Stimulated activated CD8-positive, alpha-beta memory T cell treated with anti-CD3 and anti-CD28 coated beads, Interleukin-2, amount 100 ng/mL, for 48 hours (primary cell): ENCODE measurements at places on chromosomes 5 and 9.

- DNase-seq = no peak
Observed at GRCh38 chr5:65623482-65623881, 651 bp downstream of the TRIM23 start.

DNA sequence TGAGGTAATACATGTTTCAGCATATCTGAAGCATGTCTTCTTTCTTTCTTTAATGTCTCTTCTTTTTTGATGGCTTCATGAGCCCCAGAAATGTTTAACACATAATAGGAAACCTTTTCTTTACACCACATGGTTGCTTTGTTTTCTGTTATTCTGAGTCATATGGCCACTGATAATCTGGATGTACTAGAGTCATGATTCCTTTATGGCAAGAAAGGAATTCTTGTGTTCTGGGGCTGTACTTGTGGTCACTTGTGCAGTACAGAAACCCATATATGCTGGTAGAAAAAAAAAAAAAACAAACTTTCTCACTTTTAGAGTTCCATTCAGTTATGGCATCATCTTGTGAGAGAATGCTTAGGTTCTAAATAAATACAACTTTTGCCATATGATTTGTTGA is 1669.3 kb upstream of the CDH9 start:
- DNase-seq = no peak

- DNase-seq = no peak
Observed at GRCh38 chr9:105500108-105500766, 52.4 kb downstream of the FSD1L start.

DNA sequence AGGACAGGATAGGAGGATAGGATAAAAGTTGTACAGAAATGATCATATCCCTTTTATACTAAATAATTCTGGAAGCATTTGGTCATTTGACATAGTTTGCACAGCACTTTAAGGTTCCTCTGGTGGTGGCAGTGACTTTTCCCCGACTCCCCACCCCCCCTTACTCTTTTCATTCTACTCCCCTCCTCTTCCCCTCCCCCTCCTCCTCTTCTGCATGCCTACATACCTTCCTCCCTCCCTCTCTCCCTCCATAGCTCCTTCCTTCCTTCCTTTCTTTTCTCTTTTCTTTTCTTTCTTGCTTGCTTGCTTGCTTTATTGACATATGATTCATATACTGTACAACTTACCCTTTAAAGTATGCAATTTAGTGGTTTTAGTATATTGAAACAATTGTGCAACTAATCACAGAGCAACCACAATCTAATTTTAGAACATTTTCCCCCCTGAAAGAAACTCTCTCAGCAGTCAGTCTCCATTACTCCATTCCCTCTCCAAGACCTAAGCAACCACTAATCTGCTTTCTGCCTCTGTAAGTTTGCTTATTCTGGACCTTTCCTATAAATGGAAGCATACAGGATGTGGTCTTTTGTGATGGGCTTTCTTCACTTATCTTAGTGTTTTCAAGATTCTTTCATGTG is 159.0 kb downstream of the HACD4 start:
- no peak for DNase-seq

DNA sequence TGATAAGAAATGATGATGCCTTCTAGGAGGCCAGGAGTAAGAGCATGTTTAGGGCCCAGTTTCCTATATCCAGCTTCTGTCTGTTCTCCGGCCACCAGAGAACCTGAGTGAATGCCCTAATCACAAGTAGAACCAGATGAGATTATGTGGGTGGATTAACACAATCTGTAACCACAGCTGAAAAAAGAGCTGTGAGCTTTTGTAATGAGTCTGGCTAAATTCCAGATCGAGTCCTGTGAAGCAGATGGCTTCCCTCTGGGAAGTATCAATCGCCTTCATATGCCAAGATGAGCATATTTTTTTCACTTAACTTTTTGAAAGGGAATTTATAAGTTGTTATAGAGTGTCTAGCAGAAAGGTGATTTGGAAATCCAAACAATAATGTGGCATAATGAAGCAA is 99.8 kb downstream of the NNT start:
- no peak for DNase-seq

DNA sequence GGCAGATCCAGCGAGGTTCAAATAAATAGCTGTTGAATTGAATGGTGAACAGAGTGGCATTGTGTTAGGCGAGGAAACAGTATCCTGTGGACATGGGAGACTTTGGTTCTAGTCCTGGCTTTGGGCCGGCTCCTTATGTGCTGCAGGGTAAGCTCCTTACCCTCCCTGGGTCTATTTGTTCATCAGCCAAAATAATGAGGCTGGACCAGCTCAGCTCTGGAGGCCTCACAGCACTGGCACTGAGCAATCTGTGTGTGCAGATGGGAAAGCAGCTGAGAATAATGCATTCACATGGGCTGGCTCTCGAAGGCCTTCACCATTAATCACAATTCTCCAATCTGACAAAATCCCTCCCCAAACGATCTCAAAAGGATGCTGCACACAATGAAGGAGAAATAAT is 81.9 kb downstream of the APBA1 start:
- DNase-seq = no peak

GRCh38 chr5:169299663-169300467 is 1.1 kb downstream of the SLIT3 start:
- DNase-seq = no peak

DNA sequence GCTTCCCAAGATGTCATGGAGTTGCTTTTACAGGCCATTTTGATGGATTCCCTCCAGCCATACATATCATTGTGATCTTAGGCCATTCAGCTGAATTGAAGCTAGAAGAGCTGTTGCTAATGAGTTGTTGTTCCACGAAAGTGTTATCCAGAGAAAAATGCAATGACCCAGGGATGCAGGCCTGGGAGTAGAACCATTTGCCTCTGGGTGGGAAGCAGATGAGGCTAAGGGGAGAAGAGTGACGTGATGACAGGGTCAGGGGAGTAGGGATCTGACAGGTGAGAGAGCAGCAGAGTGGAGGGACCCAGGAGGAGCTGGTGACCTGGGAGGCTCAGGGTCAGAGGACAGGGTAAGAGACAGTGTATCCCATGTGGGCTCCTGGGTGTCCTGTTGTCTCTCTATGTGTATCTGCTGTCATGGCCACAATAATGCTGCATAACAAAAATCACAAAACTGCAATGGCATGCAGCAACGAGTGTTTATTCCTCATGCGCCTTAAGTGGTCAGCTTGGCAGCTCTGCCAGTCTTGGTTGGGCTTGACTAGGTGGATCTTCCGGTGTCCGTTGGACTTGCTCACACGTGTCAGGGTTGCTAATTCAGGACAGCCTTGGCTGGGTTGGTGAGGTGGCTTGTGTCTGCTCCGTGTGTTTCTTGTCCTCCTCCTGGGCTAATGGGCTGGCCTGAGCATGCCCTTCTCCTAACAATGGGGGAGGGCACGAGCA is 90.6 kb downstream of the LIFR start:
- DNase-seq = no peak

- DNase-seq = no peak
Observed at GRCh38 chr5:7397937-7398336, 2.0 kb downstream of the ADCY2 start.

DNA sequence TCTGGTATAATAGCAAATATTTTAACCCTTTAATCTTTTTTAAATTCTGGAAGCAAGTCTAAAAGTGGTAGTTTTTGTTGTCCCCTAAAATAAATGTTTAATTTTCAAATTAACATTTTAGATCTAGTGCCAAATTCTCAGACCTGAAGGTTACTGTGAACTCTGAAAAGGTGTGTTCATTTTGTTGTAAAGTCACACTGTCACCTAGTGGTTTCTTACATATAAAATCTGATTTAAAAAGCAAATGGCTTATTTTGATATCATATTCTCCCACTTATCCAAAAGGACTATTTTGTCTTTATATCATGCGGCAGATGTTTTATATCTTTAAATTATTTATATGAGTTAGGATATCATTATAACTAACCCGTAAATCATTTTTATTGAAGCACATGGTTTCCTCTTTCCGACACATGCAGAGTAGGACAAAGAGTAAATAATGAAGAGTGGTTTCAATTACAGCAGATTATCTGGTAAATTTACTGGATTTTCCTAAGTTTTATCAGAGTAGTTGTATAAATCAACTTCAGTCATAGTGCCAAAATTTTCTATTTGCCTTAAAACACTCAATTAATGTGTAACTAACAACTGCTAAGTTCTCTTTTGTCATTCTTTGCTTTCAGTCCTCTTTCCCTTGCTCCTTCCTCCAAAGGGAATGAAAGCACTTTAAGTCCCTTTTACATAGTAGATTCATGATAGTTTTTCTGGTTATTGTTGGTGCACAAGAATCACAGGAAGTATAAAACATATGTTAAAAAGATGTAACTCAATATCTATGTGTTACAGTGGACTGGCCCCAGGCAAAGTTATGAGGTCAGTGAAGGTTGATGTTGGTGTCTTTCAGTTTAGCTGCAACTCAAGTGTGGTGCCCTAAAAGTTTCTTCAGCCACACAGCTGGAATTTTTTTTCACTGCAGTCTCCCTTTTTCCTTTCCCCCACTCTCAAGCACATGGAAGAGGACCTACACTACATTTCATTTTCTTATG is 189.6 kb downstream of the COX7C start:
- no peak for DNase-seq

- DNase-seq = no peak
Observed at GRCh38 chr9:29556746-29557145, 1983.5 kb upstream of the C9orf72 start.

GRCh38 chr9:89603767-89604665 is 796 bp upstream of the GADD45G start:
- DNase-seq = peak; percentile 29

DNA sequence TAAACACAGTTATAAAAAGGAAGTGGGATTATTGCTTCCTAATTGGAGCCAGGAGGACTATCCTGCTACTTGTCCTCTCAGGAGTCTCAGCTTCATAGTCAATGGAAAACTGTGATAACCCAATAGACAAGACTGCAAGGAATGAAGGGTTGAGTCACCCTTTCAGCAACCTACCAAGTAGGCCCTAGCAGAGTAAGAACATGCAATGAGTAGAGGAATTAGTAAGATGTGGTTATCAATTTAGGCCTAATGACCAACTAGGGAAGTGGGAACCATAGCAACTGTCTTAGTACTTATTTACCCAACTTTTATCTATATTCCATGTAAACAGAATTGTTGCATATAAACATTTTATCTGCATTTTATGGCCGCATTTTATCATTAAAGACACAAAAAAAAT is 310.1 kb downstream of the RFX3 start:
- no peak for DNase-seq

GRCh38 chr9:16363073-16363781 is 507.2 kb downstream of the BNC2 start:
- DNase-seq = no peak

GRCh38 chr9:134502809-134503211 is 138.8 kb upstream of the COL5A1 start:
- DNase-seq = no peak

DNA sequence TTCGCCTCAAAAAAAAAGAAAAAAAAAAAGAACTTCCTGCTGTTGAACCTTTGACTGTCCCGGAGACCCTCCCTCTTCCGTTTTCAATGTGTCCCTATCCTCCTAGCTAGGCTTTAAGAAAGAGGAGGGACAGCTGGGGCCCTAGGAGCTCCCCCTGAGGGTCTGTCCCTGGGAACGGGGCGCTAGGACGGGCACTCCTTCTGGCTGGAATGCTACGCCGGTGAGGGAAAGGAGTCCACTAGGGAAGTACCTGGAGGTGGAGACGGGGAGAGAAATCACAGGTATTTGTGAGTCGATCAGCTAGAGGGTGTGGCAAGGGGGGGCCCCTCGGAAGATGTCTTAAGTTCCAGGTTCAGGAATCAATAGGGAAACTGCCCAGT is 4.6 kb downstream of the SIT1 start:
- no peak for DNase-seq

DNA sequence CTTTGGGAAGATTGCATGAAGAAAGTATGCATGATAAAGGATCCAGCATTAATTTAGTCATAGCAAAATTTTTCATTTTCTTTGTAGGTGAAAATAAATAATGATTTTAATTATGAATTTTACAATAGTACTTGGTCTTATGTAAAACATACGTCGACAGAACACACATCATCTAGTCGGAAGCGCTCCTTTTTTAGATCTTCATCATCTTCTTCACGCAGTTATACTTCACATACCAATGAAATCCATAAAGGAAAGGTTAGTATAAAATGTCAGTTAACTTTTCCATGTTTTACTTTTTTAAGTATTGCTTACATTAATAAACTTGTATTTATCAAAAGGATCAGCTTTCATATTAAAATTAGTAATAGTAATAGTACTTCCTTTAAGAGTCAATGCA is 35.8 kb downstream of the C7 start:
- DNase-seq = no peak

DNA sequence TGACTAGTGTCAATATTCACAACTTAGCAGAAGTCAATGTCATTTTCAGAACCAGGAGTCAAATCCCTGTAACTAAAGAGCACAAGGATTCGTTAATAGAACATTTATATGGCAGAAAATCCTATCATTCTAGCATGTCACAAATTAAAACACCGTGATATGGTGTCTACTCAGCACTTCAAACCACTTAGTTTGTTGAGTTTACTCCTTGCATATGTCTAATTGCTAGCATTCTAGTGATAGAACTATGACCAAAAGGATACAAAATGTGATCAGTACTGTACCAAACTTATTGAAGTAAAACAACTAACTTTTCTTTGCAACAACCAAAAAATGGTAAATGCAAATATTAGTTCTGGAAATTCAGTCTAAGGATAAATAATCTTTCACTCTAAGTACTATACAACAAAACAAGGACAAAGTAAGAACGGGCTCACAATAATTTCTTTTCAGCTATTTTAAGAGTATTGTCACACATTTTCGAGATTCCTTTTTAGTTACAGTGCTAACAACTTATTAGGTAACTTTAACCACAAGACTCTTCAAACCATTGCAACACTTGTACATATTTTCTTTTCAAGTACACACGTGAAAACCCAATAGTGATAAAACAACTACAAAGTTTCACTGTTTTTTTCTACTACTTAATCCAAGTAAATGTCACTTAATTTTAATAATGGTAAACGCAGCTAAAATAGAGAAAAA is 845.2 kb upstream of the CDH10 start:
- no peak for DNase-seq

- no peak for DNase-seq
Observed at GRCh38 chr9:26133537-26133936, 455.3 kb upstream of the TUSC1 start.

DNA sequence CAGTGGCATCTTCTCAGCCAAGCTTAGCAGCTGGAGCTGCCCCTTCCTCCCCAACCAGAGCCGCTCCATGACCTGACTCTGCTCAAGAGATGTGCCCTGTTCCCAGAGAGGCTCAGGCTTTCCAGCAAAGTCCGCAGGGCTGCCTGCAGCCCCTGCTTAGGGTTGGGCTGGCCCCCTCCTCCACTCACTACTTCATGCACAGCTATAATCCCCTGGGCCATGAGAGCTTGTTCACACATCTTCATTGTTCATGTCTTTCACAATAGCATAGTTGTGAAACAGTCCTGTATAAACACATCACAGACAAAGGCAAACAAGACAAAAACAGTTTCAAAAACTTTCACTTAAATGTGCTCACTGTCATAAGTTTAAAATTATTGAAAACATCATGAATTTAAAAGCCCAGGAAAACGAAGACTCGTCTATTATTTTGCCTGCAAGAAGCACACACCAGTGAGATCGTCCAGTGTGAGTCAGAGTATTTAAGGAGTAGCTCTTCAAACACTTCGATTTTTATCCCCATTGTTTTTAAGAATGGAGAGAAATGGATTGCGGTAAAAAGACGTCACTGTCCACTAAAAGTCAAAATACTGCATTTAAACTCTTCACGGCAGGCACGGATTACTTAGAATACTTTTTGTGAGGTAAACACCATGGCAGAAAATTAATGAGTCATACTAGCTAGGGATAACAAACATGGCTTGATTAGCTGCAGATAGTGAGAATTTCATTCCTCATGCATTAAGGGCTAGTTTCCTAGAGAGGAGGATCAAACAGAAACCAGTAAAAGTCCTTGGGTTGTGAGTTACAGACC is 40.7 kb upstream of the S1PR3 start:
- DNase-seq = no peak

- no peak for DNase-seq
Observed at GRCh38 chr9:83509402-83509801, 28.8 kb downstream of the FRMD3 start.
